CD4-positive, alpha-beta T cell treated with Interleukin-17A for 4 hours (primary cell): ENCODE measurements at places on chromosomes 4 and X.

- DNase-seq: no peak
These were observed 122.5 kb downstream of the KCNIP4 start for GRCh38 chr4:21826071-21826470.

- DNase-seq: no peak
These were observed 123.4 kb downstream of the MFAP3L start for GRCh38 chr4:169902658-169903345.

- no peak for DNase-seq
These were observed 379.6 kb downstream of the NAF1 start for GRCh38 chr4:162787120-162787519.

- DNase-seq: no peak
These were observed 92.7 kb downstream of the SHISA3 start for GRCh38 chr4:42490015-42490414.

- no peak for DNase-seq
These were observed 59.9 kb upstream of the WDR17 start for GRCh38 chr4:176005766-176006165.

DNA sequence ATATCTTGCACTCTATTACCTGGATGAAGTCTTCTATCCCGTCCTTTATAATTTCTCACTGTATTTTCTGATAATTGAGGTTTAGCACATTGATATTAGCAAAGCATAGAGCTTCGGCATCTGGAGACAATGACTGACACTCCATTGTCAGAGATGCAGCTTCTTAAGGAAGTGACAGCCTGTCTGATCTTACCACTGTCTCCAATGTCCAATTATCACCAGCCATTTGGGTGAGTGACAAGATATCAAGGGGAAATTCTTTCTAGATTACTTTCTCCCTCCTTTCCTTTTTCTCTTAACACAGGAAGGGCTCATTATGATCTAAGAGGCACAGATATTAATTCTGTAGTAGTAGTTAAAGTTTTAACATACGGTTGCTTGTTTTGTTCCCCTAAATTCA is 86.4 kb downstream of the LDB2 start:
- no peak for DNase-seq

GRCh38 chrX:119692191-119693039 is 553 bp downstream of the SEPTIN6 start:
- peak; percentile 79 for DNase-seq
